ENCODE measurements at places on chromosomes 4 and X. TPM values are rescaled to one million over a fixed set of nuclear protein-coding genes. Genes with fewer than 3 reads are reported as not detected.

The ETDA gene
- total RNA-seq = not detected

The UGT2B11 gene
- total RNA-seq = not detected

The TTC29 gene
- not detected for total RNA-seq

The JADE1 gene
- 53.1 TPM for total RNA-seq

The LIMCH1 gene
- not detected for total RNA-seq

The FAM9B gene
- not detected for total RNA-seq

The EDA gene
- 5.9 TPM for total RNA-seq

The ARL9 gene
- not detected for total RNA-seq

The SHISA3 gene
- not detected for total RNA-seq

The NXF3 gene
- not detected for total RNA-seq

The IL13RA2 gene
- not detected for total RNA-seq

The FRMD7 gene
- total RNA-seq = not detected

The CENPVL2 gene
- not detected for total RNA-seq

The GRID2 gene
- not detected for total RNA-seq

The RAI2 gene
- 0.18 TPM for total RNA-seq

The PDHA1 gene
- 93.6 TPM for total RNA-seq

The CXCR3 gene
- total RNA-seq = 5.8 TPM

The HSFX1 gene
- total RNA-seq = 0.22 TPM

The EIF4E gene
- total RNA-seq = 50.5 TPM

The ATOH1 gene
- not detected for total RNA-seq

The ZCCHC12 gene
- not detected for total RNA-seq

The SPANXA2 gene
- not detected for total RNA-seq

The GUCY1A1 gene
- 0.85 TPM for total RNA-seq

The PLK4 gene
- 6.1 TPM for total RNA-seq

The RTL5 gene
- total RNA-seq = 2.6 TPM

The PPP2R3B gene
- 18.5 TPM for total RNA-seq

The PAGE5 gene
- 0.94 TPM for total RNA-seq

The RAB40AL gene
- not detected for total RNA-seq

The AREG gene
- 17.3 TPM for total RNA-seq

The FAM200B gene
- total RNA-seq = 20.5 TPM

The MAGEB2 gene
- total RNA-seq = not detected

The BANK1 gene
- total RNA-seq = 11.9 TPM

The SMR3B gene
- not detected for total RNA-seq

The TEX13D gene
- not detected for total RNA-seq

The NEXMIF gene
- total RNA-seq = 0.70 TPM

The LDB2 gene
- not detected for total RNA-seq

The GPRASP1 gene
- 38.9 TPM for total RNA-seq

The UGT2B7 gene
- not detected for total RNA-seq
